ENCODE measurements at places on chromosomes 6 and 20.

DNA sequence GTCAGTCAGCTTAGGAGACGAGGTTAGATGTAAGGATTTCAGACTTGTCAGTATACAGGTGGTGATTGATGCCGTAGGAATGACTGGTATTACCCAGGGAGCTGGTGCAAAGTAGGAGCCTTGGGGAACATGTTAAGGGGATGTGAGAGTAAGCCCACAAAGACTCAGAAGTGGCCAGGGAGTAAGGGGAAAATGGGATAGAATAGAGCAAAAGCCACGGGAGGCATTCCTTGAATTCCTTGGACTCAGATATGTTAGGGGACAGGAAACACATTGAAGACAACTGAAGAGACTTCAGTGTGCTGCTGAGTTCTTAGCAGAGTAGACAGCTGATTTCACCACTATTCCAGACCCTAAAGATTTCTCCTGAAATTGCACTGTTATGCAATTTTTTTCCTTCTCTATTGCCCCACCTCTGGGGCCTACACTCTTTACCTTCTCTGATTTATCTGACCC is 1.2 kb upstream of the ACAT2 start:
- DNase-seq, result no peak

GRCh38 chr6:165159460-165159859 is 149.9 kb downstream of the C6orf118 start:
- DNase-seq, result no peak

DNA sequence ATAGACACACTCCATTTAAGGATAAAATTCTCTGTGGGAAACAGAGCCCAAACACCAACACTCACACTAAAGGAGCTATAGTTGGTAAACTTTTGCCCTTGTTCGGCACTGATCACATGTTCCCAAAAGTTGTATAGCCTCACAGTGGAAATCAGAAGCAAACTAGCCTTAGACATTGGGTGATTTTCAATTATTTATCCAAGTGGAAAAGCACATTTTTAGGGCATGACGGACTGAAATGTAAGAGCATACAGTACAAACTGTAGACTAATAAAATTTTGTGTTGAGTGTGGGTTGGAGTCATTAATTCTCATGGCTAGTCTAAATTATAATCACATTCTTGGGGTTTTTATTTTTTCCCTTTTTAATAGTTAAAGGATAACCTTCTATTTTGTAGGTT is 202.4 kb downstream of the MOXD1 start:
- no peak for DNase-seq

DNA sequence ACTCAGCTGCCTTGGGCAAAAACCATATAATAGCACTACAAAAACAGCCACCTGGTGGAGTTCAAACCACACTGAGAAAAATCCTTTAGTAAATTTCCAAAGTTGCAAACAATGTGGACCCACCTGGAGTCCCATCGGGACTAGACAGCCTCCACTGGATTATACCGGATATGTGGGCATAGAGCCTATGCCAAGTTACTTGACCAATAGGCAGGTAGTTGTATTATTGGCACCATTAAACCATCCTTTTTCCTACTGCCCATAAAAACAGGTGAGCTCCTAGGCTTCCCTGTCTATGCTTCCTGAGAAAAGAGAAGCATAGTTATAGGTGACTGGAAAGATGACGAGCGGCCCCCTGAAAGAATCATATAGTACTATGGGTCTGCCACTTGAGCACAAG is 51.7 kb upstream of the ADGRF4 start:
- DNase-seq, result no peak

Data from stimulated activated CD4-positive, alpha-beta T cell treated with anti-CD3 and anti-CD28 coated beads, TNF-alpha, amount 100 ng/mL, for 4 hours (primary cell).